Fibroblast of the aortic adventitia (primary cell): ENCODE measurements at places on chromosomes 11 and 22.

DNA sequence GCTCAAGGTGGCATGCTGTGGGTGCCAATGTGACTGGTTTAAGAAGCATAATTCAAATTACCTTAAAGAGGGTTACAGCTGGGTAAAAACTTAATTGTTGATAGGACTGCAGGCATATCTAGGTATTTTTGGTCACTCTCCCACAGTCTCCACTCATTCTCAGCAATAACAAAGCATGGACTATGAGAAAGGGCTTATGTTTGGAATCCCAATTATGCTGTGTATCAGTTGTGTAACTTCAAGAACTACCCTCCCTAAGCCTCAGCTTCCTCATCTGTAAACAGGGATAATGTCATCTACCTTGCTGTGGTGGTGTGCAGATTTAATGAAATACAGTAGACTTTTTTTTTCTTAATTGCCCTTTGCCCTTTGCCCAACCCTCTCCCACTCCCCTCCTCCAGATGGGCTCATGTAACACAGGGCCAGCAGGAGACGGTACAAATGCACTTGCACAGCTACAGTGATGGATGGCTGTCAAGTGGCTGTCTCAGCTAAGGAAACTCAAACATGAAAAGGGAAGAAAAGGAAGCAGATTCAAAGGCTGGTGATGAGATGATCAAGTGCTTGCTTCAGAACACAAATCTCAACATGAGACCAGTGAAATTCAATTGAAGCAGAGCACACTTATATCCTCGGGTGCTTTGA is 37.6 kb downstream of the MAP6 start:
- DNase-seq = no peak

- DNase-seq = peak; percentile 80
Measured at GRCh38 chr11:66267379-66268243, 828 bp upstream of the RAB1B start.

DNA sequence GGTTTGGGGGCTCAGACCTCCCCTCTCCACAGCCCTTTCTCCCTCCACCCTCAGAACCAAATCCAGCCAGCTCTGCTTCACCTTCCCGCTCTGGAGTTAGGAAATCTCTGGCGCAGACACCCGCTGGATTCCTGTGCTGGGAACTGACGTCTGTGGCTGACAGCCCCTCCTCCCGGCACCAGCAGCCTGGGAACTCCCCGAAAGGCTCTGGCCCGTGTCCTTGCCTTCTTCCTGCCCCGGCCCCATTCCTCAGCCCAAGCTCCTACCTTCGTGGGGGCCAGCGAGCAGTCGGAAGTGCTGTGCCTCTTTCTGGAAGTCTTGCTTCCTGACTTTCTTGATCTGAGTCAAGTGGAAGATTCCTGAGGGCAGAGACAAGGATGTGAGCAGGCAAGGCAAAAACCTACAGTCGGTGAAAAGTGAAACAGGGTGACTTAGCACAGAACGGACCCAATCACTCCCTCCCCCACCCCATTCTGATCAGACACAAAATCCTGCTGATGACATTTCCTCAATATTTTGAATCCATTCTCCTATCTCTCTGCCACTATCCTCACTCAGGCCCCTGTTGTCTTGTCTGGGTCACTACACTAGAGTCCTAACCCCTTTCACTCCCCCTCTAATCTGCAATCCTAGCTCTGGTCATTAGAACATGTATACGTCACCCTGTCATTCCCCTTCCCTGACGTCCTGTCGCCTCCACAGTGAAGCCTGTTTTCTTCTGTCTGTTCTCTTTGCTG is 34.1 kb downstream of the CHRDL2 start:
- DNase-seq = peak; percentile 95

- DNase-seq = no peak
Measured at GRCh38 chr11:8477151-8477550, 116.9 kb downstream of the STK33 start.

DNA sequence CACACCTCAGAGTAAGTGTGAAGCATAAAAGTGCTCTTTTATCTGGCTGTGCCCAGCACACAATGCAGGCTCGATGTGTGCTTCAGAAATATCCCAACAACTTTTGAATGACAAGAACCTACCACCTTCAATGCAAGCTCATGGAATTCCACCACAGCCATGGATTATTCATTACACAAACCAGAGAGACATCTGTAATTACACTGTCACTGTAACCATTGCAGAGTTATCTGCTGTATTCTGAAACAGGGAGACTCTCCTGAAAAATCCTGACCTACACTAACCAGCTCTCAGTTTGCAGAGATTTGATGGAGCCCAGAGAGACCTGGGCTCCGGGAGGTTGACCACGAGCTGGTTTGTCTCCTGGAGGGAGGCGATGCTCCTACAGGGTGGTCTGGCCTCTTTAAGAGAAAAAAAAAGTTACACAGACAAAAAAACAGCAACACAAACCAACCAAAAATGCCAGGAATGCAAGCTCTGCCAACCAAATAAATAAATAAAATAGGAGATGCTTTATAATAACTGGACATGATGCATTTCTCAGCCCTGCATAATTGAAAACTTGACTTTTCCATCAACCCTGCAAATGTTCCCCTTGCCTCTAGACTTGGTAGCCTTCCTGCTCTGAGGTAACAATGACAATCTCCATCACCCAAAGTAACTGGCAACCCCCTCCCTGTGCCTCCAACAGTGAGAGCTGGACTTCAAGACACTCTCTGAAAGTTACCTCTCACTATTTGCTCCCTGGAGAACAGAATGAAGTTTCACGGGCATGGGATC is 69.7 kb downstream of the ETS1 start:
- peak; percentile 57 for DNase-seq

DNA sequence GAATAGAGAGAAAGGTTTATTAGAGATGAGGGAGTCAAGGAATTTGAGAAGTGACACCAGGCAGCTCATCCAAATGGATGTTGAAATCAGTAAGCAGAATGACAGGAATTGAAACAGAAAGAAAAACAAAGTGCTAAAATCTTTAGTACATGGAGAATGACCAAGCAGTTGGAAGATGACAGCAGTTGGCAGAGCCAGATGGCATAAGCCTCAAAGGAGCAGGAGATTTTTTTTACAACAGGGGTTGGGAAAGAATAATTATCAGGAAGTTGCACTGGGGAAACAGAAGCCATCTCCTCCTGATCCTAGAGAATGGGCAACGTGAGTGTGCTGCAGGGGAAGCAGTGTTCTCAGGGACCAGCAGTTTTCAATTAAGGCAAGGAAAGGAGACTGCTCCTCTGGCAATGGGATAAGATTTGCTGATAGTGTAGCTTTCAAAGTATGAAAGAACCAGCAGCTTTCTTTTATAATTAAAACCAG is 28.9 kb downstream of the RAB39A start:
- peak; percentile 60 for DNase-seq

DNA sequence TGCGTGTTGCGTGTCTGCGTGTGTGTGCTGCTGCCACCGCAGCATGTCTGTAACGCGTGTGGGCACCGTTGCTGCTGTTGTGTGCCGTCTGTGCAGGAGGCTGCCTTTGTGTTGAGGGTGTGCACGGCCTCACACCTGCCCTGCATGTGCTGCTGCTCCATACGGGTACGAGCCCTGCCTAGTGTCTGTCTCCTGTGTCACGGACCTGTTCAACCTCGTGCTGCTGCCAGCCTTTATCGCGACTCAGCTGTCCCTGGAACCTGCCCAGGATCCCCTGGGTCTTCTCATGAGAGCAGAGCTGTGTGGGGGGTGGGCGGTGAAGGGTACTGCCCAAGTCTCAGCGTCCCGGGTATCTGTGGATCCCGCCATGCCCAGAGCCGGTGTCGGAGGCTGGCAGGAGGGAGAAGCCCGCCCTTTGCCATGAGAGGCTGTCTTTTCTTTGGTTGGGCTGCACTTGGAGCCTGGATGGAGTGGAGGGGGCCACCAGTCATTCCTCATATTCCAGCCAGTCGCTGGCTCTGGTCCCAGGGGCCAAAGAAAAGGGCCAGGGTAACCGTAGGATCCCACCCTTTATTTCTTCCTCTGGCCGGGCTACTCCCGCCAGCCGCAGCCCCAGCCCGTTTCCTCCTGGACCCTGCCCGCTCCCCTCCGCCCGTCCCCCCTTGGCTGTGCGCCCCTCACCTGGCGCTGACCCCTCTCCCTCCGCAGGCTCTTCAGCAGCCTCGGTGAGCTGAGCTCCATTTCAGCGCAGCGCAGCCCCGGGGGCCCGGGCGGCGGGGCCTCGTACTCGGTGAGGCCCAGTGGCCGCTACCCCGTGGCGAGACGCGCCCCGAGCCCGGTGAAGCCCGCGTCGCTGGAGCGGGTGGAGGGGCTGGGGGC is 7.8 kb upstream of the ACR start:
- no peak for DNase-seq

GRCh38 chr22:17764036-17764435 is 10.2 kb downstream of the BID start:
- DNase-seq = no peak

GRCh38 chr11:6298605-6299004 is 21.7 kb downstream of the CAVIN3 start:
- DNase-seq = peak; percentile 25

DNA sequence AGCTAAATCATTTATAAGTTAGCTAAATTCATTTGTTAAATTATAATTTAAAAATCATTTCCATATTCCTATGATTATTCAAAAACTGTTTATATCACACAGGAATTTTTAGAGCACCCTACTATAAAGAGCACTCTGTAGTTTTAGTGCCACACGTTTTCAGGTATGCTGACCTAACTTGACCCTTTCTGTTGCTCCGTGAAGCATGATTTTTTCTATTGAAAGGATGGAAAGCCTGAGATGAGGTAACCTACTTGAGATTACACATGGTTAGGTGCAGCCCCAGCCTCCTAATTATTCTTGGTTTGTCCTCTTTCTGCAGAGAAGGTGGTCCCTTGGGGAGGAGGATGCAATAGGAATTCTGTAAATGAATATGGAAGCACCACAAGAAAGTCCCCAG is 72.6 kb downstream of the PPFIBP2 start:
- no peak for DNase-seq

GRCh38 chr22:45441138-45441537 is 27.6 kb downstream of the RIBC2 start:
- DNase-seq = peak; percentile 75

DNA sequence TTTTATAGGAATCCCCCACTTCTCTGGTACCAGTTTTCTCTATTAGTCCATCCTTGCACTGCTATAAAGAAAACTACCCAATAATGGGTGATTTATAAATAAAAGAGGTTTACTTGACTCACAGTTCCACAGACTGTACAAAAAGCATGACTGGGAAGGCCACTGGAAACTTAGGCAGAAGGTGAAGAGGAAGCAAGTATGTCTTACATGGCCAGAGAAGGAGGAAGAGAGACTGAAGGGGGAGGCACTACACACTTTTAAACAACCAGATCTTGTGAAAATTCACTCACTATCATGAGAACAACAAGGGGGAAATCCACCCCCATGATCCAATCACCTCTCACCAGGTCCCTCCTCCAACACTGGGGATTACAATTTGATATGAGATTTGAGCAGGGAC is 68.9 kb upstream of the GNAZ start:
- DNase-seq = no peak

- peak; percentile 67 for DNase-seq
Measured at GRCh38 chr22:38881997-38882879, 10.2 kb upstream of the CBX6 start.

GRCh38 chr11:64034411-64034811 is 1.3 kb upstream of the FLRT1 start:
- no peak for DNase-seq

- DNase-seq = peak; percentile 51
Measured at GRCh38 chr11:128299132-128299726, 288.1 kb downstream of the ETS1 start.

DNA sequence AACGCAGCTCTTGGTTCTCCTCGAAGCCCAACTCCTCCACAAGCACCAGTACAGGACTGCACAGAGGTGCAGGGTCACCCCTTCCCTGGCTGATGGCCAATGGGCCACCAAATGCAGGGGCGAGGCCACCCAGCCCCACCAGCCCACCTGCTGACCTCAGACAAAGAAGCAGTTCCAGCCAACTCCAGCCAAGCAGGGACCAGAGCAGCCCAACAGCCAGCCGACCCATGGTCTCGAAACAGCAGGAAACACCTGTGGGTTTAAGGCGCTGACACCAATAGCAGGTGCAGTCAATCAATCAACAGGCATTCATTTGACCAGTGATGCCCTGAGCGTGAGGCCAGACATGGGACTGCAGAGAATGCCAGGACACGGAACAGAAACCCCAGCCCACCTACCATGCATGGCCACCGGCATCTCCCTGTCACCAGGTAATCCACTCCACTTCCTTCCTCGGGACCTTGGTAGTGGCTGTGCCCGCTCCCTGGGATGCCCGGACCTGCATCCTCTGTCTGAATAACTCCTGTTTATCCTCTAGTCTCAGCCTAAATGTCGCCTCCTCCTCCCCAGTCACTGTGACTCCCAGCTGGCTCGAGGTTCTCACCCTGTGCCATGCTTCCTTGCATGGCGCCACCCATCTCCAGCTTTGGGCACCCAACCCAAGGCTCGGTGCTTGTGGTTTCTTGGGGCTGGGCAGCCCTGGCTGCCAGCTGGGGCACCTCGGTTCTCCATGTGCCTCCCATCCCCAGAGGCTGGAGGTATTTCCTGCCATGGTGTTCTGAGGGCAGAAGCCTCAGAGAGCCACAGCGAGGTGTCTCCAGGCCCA is 1475.4 kb downstream of the BRD1 start:
- DNase-seq = no peak

- no peak for DNase-seq
Measured at GRCh38 chr11:69914286-69915150, 95.3 kb upstream of the FGF3 start.

GRCh38 chr11:86152006-86152862 is 83.3 kb upstream of the PICALM start:
- peak; percentile 52 for DNase-seq

DNA sequence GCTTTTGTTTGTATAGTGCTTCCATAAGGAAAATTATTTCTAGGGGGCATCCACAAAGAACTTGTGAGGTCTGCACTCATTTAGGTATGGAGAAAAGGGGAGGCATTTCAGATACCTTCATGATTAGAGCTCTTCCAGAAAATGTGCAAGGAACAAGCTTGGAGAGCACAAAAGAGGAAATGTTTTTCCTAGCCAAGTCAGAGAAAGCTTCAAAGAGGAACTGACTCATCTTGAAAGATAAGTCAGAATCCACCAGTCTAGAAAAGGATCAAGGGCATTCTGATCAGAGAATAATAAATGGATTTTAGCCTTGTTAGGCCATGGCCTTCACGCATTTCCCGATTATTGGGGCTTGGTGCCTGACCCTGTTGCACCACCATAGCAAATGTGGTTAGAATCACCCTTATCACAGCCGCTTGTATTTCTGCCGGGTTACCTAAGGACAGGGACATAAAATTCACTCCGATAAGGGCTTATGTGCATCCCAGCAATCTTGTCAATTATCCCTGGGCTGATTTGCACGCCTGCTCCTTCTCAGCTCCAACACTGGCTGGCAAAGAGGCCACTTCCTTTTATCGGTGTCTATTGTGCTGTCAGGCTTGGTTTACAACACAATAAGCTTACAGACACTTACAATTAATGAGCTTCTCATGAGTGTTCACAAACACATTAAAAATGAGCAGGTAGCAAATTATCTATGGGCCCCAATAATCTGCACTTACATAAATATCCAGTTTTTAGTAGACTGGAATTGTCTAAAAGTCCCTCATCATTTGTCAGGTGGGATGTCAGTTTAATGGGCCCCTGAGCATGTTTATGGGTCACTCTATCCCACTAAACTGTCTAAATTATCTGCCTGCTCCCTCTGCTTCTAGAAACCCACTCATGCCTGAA is 613.5 kb downstream of the SOX6 start:
- DNase-seq = peak; percentile 16

GRCh38 chr11:73376803-73377629 is 817 bp downstream of the RELT start:
- peak; percentile 59 for DNase-seq

GRCh38 chr22:16932577-16932976 is 75.4 kb downstream of the GAB4 start:
- DNase-seq = no peak

- DNase-seq = peak; percentile 65
Measured at GRCh38 chr11:108122166-108122628, 830 bp downstream of the ACAT1 start.

- DNase-seq = no peak
Measured at GRCh38 chr22:39468487-39469325, 11.9 kb downstream of the MGAT3 start.
